Esophagus squamous epithelium (tissue), 5 donors: ENCODE measurements at places on chromosomes 16 and 17. TPM values are rescaled to one million over a fixed set of nuclear protein-coding genes. Genes with fewer than 3 reads are reported as not detected.

DNA sequence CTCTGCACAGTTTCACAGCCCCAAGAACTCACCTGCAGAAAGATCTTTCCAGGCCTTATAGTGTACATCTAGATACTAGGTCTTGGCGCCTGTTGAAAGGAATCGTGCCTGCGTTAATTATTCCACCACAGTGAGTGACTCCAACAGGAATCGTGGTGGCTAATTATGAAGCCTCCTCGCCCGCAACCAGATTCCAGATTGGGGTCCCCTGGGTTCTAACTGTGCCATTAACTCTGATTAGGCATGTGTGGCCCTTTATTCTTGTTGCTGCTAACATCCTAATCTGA lies 295.3 kb upstream of the MAF start:
- H3K36me3 ChIP-seq = no peaks in the 10 kb centered on the region
- no peaks in the 10 kb centered on the region for H3K27me3 ChIP-seq
- H3K27ac ChIP-seq = no peak overlapping the region

DNA sequence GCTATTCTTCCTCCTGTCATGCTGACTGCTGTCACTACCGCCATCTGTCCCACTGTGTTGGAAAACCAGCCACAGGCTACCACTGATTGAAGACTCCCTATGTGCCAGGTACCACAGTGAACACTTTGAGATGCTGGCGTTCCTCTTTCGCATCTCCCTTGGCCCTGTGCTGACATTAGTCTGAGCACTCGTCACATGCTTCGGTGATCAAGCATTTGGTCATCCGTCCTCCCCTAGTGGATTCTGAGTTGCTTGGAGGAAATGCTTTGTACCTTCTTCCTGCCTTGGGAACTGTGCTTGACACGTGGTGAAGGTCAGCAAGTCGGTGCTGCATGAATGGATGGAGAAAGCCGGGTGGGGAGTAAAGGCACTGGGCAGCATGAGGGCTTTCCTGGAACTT lies 260.1 kb downstream of the SNX29 start:
- no peak overlapping the region for H3K27ac ChIP-seq
- no peaks in the 10 kb centered on the region for H3K27me3 ChIP-seq
- DNase-seq = no peak
- no peaks in the 10 kb centered on the region for H3K36me3 ChIP-seq
- H3K4me3 ChIP-seq = no peak overlapping the region

GRCh38 chr16:69371564-69371963 lies 14.2 kb downstream of the TERF2 start:
- no peak overlapping the region for H3K4me3 ChIP-seq
- H3K27ac ChIP-seq = no peak overlapping the region
- H3K27me3 ChIP-seq = no peaks in the 10 kb centered on the region
- DNase-seq = no peak
- peaks cover 5% of the 10 kb centered on the region for H3K36me3 ChIP-seq

Gene HEATR3
- total RNA-seq = 17.7 TPM

GRCh38 chr16:25108054-25108453 lies 3.5 kb upstream of the LCMT1 start:
- H3K36me3 ChIP-seq = no peaks in the 10 kb centered on the region
- no peak overlapping the region for H3K27ac ChIP-seq
- H3K4me1 ChIP-seq = peaks cover 55% of the 10 kb centered on the region
- H3K4me3 ChIP-seq = no peak overlapping the region
- no peak for DNase-seq

- H3K4me3 ChIP-seq = peak overlapping the region; percentile 44
- no peaks in the 10 kb centered on the region for H3K4me1 ChIP-seq
- no peak for DNase-seq
- no peaks in the 10 kb centered on the region for H3K36me3 ChIP-seq
Measured at GRCh38 chr16:83968891-83969649, 1.0 kb downstream of the NECAB2 start.

- H3K27ac ChIP-seq = no peak overlapping the region
- peaks cover 4% of the 10 kb centered on the region for H3K4me1 ChIP-seq
- no peak overlapping the region for H3K4me3 ChIP-seq
- DNase-seq = no peak
- no peaks in the 10 kb centered on the region for H3K27me3 ChIP-seq
- peaks cover 97% of the 10 kb centered on the region for H3K36me3 ChIP-seq
Measured at GRCh38 chr17:29113334-29113733, 66.9 kb downstream of the MYO18A start.

Gene ADAD2
- total RNA-seq = 1.1 TPM

Gene PHOSPHO1
- 0.38 TPM for total RNA-seq

DNA sequence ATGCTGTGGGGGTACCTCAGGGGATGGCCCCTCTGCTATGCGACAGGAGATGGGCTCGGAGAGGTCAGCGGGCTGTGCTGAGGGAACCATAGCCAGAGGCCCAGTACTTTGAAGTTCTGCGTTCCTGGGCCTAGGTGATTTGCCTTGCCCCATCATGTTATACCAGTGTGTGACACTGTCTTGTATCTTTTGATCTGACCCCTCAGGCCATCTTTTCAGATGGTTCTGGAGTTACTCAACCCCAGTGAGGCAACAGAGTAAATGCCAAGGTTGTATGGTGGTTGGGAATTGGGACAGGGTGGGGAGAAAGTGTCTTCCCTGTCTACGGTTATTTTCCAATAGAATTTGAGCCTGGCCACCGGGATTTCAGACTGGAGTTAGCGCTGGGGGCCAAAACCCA lies 8.5 kb downstream of the MSI2 start:
- no peak for DNase-seq
- no peak overlapping the region for H3K4me3 ChIP-seq
- no peaks in the 10 kb centered on the region for H3K27me3 ChIP-seq
- H3K27ac ChIP-seq = no peak overlapping the region
- no peaks in the 10 kb centered on the region for H3K36me3 ChIP-seq
- H3K4me1 ChIP-seq = peaks cover 7% of the 10 kb centered on the region

Gene GINS2
- total RNA-seq = 2.5 TPM

DNA sequence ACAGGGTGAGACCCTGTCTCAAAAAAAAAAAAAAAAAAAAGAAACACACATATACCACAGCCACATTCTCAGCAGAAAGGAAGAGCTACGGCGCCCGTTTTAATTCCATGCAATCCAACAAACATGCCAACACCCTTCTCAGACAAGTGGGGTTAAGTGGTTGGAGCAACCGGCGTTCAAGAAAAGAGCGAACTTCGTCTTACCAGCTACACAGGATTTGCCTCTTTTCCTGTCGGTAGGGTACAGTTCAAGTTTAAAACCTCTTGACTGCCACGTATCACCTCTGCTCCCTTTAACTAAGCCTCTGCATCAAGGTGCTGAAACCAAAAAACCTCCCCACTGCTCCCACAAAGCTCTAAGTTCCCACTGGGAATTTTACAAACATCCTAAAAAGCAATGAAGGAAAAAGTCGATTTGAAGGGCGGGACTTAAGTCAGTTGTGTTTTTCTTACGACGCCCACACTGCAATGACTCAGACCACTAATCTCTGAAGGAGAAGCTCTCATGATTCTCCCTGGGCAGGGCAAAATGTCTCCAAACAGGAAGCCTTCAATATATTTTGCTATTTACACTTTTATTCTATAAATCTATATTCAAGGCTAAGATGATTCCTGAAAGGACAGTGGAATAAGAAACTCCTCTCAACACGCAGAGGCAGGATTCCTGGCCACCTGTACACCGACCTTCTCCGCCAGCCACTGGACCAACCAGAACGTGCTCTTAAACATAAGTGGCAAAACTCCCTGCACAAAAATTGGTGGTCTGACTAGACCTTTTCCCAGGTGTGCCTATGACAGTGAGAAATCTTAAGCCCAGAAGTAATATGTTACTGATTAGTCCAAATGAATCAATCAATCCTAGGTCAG lies 18.8 kb downstream of the SRP68 start:
- DNase-seq = no peak
- peaks cover 89% of the 10 kb centered on the region for H3K4me1 ChIP-seq
- H3K27me3 ChIP-seq = no peaks in the 10 kb centered on the region
- peak overlapping the region; percentile 43 for H3K4me3 ChIP-seq
- H3K27ac ChIP-seq = peak overlapping the region; percentile 92

DNA sequence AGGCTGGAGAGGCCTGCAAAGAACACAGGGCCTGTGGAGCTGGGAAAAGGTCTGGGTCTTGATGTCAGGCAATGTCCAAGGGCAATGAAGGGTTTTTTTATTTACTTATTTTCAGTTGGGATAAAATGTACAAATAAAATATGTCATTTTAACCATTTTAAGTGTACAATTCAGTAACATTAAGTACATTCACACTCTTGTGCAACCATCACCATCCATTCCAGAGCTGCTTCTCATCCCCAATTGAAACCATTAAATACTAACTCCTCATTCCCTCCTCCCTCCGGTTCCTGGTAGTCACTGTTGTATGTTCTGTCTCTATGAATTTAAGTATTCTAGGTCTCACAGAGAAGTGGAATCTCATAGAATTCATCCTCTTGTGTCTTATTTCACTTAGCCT lies 444.7 kb downstream of the HS3ST3B1 start:
- no peak overlapping the region for H3K27ac ChIP-seq
- no peak for DNase-seq
- H3K4me3 ChIP-seq = no peak overlapping the region
- H3K27me3 ChIP-seq = no peaks in the 10 kb centered on the region

- no peak overlapping the region for H3K4me3 ChIP-seq
- no peaks in the 10 kb centered on the region for H3K27me3 ChIP-seq
- H3K4me1 ChIP-seq = no peaks in the 10 kb centered on the region
- H3K36me3 ChIP-seq = no peaks in the 10 kb centered on the region
- peak overlapping the region; percentile 14 for H3K27ac ChIP-seq
Measured at GRCh38 chr17:9465210-9465921, 110.3 kb downstream of the STX8 start.

DNA sequence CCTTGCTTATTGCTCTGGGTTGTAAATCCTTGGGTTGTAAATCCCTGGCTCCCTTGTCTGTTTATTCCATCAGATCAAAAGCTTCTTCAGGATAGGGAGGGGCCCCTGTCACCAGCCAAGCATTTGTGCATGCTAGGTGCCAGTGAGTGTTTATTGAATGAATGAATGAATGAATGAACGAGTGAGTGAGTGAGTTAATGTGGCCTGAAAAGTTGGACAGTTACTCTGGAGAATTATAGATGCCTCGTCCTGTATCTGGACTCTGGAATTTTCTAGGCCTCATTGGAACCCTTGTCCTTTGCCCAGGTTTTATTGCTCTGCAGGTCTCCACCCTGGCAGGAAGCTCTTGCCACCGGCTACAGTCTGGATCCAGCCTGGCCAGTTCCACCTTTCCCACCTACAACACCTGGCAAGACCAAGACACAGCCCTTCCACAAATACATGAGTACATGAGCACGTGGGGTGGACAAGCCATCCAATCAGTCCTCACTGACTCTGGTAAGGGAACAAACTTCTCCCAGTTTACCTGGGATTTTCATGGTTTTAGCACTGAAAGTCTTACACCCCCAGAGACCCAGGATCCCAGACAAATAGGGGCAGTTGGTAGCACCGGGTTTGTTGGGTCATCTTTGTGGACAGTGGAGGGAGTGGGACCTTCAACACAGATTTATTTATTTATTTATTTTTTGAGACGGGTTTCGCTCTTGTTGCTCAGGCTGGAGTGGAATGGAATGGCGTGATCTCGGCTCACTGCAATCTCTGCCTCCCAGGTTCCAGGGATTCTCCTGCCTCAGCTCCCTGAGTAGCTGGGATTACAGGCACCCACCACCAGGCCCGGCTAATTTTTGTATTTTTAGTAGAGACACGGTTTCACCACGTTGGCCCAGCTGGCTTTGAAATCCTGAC lies 14.7 kb upstream of the CDH1 start:
- H3K4me3 ChIP-seq = no peak overlapping the region
- no peak for DNase-seq
- no peaks in the 10 kb centered on the region for H3K4me1 ChIP-seq
- H3K27ac ChIP-seq = no peak overlapping the region
- no peaks in the 10 kb centered on the region for H3K27me3 ChIP-seq
- no peaks in the 10 kb centered on the region for H3K36me3 ChIP-seq

Gene TRIM72
- total RNA-seq = not detected

GRCh38 chr17:18040261-18040858 lies 1.2 kb downstream of the GID4 start:
- H3K27ac ChIP-seq = peak overlapping the region; percentile 91
- no peak for DNase-seq
- H3K4me1 ChIP-seq = peaks cover 34% of the 10 kb centered on the region
- H3K4me3 ChIP-seq = peak overlapping the region; percentile 81
- no peaks in the 10 kb centered on the region for H3K27me3 ChIP-seq

- H3K4me3 ChIP-seq = no peak overlapping the region
- DNase-seq = no peak
- H3K27me3 ChIP-seq = no peaks in the 10 kb centered on the region
- H3K36me3 ChIP-seq = no peaks in the 10 kb centered on the region
- no peak overlapping the region for H3K27ac ChIP-seq
- H3K4me1 ChIP-seq = peaks cover 9% of the 10 kb centered on the region
Measured at GRCh38 chr16:80346111-80346632, 194.6 kb upstream of the DYNLRB2 start.

Gene ZP2
- not detected for total RNA-seq

Gene PPP1R27
- total RNA-seq = not detected

Gene BEAN1
- total RNA-seq = not detected

- no peak overlapping the region for H3K4me3 ChIP-seq
- H3K27ac ChIP-seq = no peak overlapping the region
- no peaks in the 10 kb centered on the region for H3K4me1 ChIP-seq
- no peaks in the 10 kb centered on the region for H3K27me3 ChIP-seq
Measured at GRCh38 chr17:63293323-63294075, 152.6 kb downstream of the CYB561 start.

Gene SP6
- total RNA-seq = 2.3 TPM

GRCh38 chr17:73003487-73003886 lies 89.0 kb downstream of the SLC39A11 start:
- no peak overlapping the region for H3K27ac ChIP-seq
- H3K27me3 ChIP-seq = no peaks in the 10 kb centered on the region
- no peaks in the 10 kb centered on the region for H3K36me3 ChIP-seq
- H3K4me3 ChIP-seq = no peak overlapping the region
- H3K4me1 ChIP-seq = no peaks in the 10 kb centered on the region
- DNase-seq = no peak

- no peaks in the 10 kb centered on the region for H3K27me3 ChIP-seq
- H3K27ac ChIP-seq = no peak overlapping the region
- no peak overlapping the region for H3K4me3 ChIP-seq
Measured at GRCh38 chr17:67051155-67051538, 6.8 kb downstream of the CACNG1 start.

GRCh38 chr17:37261286-37261685 lies 114.5 kb upstream of the C17orf78 start:
- H3K4me3 ChIP-seq = no peak overlapping the region
- no peak for DNase-seq
- H3K27ac ChIP-seq = no peak overlapping the region
- peaks cover 100% of the 10 kb centered on the region for H3K36me3 ChIP-seq
- no peaks in the 10 kb centered on the region for H3K4me1 ChIP-seq
- no peaks in the 10 kb centered on the region for H3K27me3 ChIP-seq

Gene FAHD1
- 52.3 TPM for total RNA-seq

Gene GAS2L2
- not detected for total RNA-seq

GRCh38 chr17:4947010-4947410 lies 1.3 kb downstream of the PFN1 start:
- H3K27me3 ChIP-seq = no peaks in the 10 kb centered on the region
- DNase-seq = no peak
- peaks cover 35% of the 10 kb centered on the region for H3K4me1 ChIP-seq
- H3K4me3 ChIP-seq = peak overlapping the region; percentile 97
- H3K27ac ChIP-seq = peak overlapping the region; percentile 100

GRCh38 chr16:66416136-66416535 lies 11.0 kb upstream of the BEAN1 start:
- H3K4me1 ChIP-seq = no peaks in the 10 kb centered on the region
- H3K27ac ChIP-seq = no peak overlapping the region
- H3K27me3 ChIP-seq = no peaks in the 10 kb centered on the region
- no peak for DNase-seq

GRCh38 chr17:4516735-4517134 lies 18.1 kb downstream of the SPNS2 start:
- no peaks in the 10 kb centered on the region for H3K27me3 ChIP-seq
- no peak for DNase-seq
- H3K4me3 ChIP-seq = no peak overlapping the region
